ENCODE measurements at places on chromosomes 2 and 18.

- no peak for DNase-seq
These were observed 591.0 kb upstream of the SETBP1 start for GRCh38 chr18:44089732-44090131.

GRCh38 chr18:63237881-63238692, 81.5 kb downstream of the BCL2 start:
- DNase-seq = no peak

- DNase-seq = no peak
These were observed 3.3 kb downstream of the HES6 start for GRCh38 chr2:238236571-238236970.

DNA sequence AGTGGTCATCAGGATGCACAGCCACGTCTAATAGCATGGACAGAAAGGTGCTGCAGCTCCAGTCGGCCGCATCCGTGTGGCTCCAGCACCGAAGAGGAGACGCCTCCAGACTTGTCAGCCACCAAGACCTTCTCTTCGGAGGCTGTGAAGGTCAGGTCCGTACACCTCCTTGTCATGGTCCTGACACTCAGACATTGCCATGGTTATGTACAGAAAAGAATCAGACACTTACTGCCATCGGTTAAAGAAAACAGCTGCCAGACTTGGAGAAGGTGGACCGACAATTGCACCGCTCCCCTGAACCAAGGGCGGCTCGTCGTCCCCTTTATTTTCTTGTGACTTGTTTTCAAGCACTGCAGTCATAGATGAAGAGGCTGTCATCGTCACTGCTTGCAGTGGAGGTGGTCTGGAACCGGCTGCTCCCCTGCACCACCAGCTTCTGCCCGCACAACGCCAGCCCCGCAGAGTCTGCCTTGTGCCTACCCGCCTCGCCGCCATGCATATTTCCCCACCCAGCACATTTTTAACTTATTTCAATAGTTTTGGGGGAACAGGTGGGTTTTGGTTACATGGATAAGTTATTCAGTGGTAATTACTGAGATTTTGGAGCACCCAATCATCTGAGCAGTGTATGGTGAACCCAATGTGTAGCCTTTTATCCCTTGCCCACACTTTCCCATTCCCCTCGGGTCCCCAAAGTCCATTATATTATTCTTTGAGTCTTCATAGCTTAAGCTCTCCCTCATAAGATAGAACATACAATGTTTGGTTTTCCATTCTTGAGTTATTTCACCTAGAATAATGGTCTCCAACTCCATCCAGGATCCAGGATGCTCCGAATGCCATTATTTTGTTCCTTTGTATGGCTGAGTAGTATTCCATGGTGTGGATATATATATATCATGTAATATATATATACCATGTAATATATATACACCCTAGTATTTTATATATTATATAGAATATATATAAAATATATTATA, 18.1 kb downstream of the FBXO48 start:
- no peak for DNase-seq

DNA sequence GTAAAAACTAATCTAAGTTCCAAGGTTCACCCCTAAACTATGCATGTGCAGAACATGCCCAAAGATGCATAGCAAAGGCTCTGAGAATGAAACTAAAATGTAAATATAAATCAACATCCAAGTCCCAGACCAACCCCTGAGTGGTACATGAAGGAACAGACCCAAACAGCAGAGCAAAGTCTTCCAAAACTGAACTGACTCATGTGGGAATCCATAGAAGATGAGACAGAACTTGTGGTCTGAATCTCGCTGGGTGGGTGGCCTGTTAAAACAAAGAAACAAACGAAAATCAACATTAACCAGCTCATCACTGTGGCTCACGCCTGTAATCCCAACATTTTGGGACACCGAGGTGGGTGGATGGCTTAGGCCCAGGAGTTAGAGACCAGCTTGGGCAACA, 29.5 kb upstream of the ATRAID start:
- no peak for DNase-seq

GRCh38 chr2:124566518-124566970, 541.5 kb downstream of the CNTNAP5 start:
- DNase-seq = no peak

DNA sequence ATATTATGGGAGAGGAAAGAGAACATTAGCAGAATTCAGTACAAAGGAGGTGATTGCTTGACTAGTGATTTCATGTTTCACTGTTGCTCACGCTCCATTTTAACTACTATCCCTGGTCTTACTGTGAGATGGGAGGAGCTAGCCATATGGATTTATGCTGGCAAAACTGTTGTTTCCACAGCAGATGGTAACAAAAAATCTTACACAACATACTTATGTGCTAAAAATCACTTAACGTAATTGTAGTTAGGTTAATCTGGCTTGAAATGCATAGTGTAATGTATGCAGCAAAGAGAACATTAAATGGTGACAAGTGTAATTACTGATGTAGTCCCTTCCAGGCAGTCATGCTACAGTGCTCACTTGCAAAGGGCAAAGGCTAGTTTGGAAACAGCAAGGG, 155.6 kb upstream of the LYPD1 start:
- DNase-seq = no peak

GRCh38 chr2:20169796-20170703, 54.9 kb downstream of the SDC1 start:
- no peak for DNase-seq

DNA sequence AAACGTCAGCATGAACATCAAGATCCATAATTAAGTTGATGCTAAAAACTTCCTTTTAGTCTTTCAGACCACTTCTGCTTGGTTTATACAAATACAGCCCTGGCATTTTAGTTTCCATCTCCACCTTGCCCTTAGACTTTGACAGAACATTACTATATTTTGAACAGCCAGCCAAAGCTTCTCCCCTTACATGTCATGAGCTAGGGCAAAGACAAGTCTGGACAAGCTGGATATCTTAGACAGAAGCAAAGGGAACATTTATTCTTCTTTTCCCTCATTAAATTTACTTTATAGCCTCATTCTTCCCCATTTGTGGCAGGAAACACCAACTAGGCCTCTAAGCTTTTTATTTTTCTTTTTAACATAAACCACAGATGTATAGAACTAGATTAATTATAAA, 403.3 kb downstream of the SUCLG1 start:
- no peak for DNase-seq

- DNase-seq = no peak
These were observed 18.6 kb upstream of the PEX13 start for GRCh38 chr2:60998628-60999545.
